ENCODE measurements at places on chromosomes 5 and 9.
A peak's percentile ranks its signal among the peaks of the same experiment; 100 is the strongest.

GRCh38 chr5:103962023-103962422 is 399.4 kb upstream of the NUDT12 start:
- no peak for DNase-seq

GRCh38 chr5:10987925-10988504 is 227.0 kb upstream of the DAP start:
- peak; percentile 60 for DNase-seq

DNA sequence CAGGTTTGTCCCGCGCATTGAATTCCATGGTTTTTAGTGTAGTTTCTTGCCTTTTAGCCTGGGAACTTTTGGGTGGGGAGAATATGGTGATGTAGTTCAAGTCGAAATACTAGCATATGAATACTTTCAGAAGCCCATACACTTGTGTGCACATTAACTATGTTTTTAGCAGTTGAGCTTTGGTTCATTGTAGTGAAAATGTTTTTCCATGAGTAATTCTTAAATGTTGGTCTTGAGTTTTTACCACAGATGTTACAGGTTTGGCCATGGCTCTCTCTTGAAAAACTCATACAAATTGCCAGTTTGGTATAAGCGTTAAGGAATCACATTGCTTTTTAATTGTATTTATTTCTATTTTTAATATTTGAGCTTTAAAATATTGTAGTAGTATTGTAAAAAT is 45.6 kb downstream of the TRIO start:
- DNase-seq, result no peak

GRCh38 chr5:91176288-91177016 is 206.7 kb downstream of the ARRDC3 start:
- DNase-seq, result no peak

DNA sequence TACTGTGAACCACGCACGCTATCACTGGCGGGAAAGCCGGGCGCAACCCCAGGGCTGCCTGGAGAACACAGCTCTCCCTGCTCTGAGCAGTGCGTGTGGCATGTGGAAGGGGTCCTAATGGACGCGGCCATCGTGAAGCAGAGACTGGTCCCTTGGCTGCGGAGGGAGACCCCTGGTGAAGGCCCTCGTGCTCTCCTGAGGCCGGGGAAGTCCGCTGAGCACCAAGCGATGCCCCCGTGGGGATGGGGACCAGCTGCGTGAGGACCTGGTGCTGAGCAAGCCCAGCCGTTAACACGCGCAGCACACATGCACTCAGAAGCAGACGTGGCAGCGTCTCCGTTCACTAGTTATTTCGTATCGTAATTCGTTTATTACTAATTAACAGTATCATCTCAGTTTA is 24.4 kb downstream of the SLC12A7 start:
- no peak for DNase-seq

GRCh38 chr5:44821164-44821563 is 12.4 kb downstream of the MRPS30 start:
- no peak for DNase-seq

GRCh38 chr9:129702589-129703520 is 37.4 kb downstream of the PRRX2 start:
- DNase-seq, result peak; percentile 67

GRCh38 chr5:120405923-120406322 is 58.2 kb upstream of the PRR16 start:
- DNase-seq, result no peak

DNA sequence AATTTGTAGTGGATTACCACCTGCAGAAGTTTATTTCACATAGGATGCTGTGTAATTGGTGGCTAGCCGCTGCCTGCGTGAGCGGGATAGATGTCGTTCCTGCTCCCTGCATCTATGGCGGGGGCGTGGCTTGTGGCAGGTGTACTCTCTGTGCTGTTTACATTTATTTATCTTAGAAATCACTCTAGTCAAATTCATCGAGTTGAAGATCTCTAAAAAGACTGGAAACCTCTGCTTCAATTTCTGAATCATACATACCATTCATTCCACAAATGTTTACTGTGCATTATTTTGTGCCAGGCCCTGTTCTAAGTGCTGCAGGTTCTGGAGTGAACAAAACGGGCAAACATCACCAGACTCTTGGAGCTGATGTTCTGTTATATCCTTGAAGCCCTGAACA is 11.9 kb downstream of the ROPN1L start:
- no peak for DNase-seq

GRCh38 chr9:131116281-131117120 is 8.9 kb upstream of the NUP214 start:
- no peak for DNase-seq

DNA sequence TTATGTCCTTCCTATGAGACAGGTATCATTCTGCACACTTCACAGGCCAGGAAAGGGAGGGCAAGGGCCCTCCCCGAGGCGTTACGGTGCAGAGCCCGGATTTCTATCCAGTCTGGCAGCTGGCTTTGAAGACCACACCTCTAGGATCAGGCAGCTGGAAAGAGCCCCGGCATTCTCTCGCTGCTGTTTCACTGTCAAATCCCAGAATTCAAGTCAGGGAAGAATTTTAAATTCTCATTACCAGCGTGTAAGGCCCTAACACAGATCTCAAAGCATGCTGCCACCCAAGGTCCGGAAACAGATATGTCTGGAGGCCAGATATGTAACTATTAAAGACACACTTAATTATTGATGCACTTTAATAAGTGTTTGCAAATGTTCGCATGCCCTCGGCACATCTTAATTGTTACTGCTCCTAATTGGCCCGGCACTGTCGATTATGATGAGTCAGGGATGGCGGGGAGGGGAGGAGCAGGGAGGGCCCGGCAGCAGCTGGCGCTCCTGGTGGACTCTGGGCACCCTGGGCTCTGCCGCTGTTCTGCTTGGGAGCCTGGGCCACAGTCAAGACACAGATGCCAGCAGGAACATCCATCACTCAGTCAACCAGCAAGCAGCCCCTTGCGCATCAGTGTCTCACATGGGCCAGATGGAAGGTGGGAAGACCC is 76.3 kb upstream of the BARHL1 start:
- DNase-seq, result no peak

GRCh38 chr5:36279054-36279698 is 22.5 kb downstream of the RANBP3L start:
- DNase-seq, result no peak

GRCh38 chr9:92730897-92731296 is 33.7 kb downstream of the BICD2 start:
- no peak for DNase-seq

GRCh38 chr9:84598921-84599636 is 70.5 kb upstream of the NTRK2 start:
- DNase-seq, result no peak

DNA sequence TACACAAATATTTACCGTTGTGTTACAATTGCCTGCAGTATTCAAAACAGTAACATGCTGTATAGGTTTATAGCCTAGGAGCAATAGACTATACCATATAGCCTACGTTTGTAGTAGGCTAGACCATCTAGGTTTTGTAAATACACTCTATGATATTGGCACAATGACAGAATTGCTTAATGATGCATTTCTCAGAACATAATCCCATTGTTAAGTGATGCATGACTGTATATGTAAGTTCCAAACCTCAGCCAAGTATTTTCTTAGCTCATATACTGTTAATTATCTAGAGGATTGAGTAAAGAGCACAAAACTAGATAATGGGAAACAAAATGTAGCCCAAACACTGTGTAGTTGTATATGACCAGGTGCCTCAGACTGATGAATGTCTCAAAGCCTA is 220.1 kb downstream of the ANXA1 start:
- no peak for DNase-seq

- no peak for DNase-seq
Observed at GRCh38 chr5:125525356-125525755, 778.9 kb upstream of the ZNF608 start.

GRCh38 chr5:1052641-1053390 is 44.2 kb downstream of the NKD2 start:
- DNase-seq, result no peak

DNA sequence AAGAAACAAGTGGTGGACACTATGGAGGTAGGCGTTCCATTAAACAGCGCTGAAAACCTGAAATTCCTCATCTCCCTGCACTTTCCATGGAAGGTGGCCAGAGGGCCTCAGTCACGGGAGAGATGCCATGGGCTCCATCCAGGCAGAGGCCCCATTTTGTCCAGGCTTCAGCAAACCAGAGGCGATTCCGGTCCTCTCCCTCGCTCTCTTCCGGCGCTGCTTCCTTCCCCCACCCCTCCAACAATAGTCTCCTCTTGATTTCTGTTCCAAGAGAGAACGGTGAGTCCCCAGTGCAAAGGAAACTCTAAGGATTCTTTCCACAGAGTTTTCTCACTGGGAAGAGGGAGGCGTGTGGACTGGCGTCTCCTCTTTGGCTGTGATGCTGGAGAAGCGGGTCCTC is 7.5 kb downstream of the ZNF366 start:
- peak; percentile 75 for DNase-seq

GRCh38 chr9:89037346-89037745 is 46.1 kb downstream of the S1PR3 start:
- DNase-seq, result no peak

DNA sequence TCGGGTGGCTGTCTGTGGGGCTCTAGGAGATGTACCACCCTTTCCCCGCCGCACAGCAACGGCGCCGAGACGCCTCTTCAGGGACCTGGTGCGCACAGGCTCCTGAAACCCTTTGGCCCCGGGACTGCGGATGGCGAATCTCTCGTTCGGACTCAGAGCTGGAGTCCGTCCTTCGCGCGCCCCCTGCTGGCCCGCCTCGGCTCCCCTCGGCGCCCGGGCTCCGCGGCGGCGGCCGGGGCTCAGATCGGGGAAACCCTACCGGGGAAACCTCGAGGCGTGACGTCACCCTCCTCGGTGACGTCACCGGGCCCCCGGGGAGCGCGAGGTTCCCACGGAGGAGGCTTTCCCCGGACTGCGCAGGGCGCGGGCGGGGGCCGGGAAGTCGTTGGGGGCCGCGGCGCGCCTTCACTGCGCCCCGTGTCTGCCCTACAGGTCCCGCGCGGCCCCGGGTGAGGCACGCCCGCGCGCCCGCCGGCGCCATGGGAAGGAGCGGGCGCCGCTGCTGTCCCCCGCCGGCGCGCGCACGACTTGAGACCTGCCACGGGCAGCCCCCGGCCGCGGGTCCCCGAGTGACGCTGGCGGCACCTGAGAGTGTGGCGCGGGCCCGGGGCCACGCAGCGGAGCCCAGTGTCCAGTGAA is 7.9 kb downstream of the PRR7 start:
- DNase-seq, result peak; percentile 93

DNA sequence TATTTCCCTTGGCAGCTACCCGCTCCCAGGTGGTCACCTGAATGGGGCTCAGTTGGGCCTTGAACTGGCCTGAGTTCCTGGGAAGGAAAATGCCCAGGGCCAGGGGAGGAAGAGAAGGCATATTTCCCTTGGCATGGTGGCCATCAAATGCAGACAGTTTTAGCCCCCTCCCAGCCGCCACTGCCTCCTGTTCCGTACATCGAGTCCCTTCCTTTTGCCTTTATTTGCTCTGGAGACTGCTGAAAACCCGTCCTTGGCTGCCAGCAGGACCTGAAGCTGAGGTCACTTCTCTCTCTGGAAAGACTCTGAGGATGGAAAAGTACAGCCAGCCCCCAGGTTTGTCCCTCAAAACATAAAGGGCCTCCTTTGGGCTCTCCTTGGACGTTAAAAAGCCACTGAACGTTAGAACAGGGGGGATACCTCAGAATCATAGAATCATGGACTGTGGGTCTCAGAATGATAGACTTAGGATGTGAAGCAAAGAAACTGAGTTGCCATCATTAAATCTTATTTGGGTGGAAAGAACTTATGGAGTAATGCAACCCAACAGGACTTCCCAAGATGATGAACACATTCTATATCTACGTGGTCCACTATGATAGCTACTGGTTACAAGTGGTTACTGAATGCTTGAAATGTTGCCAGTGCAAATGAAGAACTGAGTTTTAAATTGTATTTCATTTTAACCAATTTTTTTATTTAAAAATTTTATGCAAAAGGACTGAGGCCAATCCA is 7.1 kb downstream of the SPARC start:
- DNase-seq, result peak; percentile 28

GRCh38 chr5:160452795-160453194 is 31.1 kb downstream of the PTTG1 start:
- DNase-seq, result no peak

DNA sequence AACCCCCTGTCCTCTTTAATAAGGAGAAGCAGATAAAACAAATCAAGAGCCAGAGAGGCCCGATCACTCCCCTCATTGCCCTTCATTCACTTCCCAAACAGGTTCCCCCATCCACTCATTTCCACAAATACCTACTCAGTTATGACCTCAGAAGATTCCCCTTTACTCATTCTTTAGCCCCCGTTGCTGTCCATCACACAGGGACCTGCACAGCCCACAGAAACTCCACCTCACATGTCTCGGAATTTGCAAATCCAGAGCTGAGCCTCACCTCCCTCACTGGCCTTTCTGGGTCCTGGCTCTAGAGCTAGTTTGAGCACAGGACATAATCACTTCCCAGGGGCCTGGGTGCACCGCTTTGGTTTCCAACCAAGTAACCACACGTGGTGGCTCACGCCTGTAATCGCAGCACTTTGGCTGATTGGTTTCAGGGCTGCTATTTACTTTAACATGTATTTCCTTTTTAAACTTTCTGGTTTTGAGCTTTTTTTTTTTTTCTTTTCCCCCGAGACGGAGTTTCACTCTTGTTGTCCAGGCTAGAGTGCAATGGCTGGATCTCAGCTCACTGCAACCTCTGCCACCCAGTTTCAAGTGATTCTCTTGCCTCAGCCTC is 17.8 kb downstream of the ATP6V0E1 start:
- DNase-seq, result no peak

DNA sequence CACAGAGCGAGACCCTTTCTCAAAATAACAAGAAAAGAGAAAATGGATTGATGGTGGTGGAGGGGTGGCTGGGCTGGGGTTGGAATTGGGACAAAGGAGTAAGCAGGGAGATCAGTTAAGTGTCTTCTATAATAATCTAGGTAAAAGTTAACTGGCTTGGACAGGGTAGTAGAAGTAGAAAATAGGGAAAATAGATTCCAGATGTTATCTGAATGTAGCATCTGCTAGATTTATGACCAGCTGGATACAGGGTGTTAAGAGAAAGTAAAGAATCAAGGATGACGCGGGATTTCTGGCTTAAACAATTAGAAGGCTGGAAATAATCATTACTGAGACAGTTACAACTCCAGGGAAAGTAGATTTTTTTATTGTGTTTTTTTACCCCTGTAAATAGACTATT is 13.0 kb downstream of the PPP6C start:
- DNase-seq, result no peak

- peak; percentile 26 for DNase-seq
Observed at GRCh38 chr9:130288393-130288792, 22.8 kb downstream of the HMCN2 start.

DNA sequence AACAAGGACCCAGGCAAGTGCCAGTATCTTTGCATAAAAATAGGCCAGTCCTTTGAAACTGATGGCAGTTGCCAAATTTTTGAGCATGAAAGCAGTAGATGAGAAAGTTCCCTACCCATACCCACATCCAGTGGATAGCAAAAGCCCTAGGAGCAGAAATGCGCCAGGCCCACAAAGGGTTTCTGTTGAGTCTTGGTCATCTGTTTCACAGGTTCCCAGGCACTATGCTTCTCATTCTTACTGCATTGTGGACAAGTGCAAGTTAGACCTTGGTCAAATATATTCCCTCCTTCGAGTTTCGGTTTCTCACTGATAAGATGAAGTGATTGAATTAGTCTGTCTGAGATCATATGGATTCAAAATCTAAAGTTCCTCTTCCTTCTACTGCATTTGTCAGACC is 152.3 kb downstream of the NR3C1 start:
- no peak for DNase-seq

- DNase-seq, result no peak
Observed at GRCh38 chr5:74499256-74500050, 141.1 kb downstream of the ENC1 start.

- no peak for DNase-seq
Observed at GRCh38 chr5:124801551-124801950, 55.1 kb upstream of the ZNF608 start.

Measured in left hindlimb (tissue), 1 donor.